Activated T-helper 9 cell treated with anti-CD3 and anti-CD28 coated beads, Interleukin-2, amount 50 U/mL, for 16 hours (primary cell): ENCODE measurements at places on chromosomes 2 and 18.

DNA sequence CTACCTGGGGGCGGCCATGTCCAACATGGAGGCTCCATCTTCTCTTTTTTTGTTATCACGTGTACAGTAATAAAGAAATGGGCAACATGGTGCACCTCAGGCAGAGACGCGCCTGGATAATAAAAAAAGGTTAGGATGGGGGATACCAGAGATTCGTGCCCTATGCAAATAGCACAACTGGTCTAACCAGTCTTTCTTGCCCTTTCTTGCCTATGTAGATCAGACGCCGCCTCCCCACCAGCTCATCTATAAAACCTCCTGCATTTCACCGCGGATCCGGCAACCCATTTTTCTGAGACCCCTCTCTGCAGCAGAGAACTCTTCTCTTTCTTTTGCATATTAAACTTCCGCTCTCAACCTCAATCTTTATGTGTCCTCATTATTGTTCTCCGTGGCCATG lies 68.7 kb downstream of the MYL12B start:
- no peak for DNase-seq

- no peak for DNase-seq
Observed at GRCh38 chr2:3099145-3099859, 278.3 kb downstream of the EIPR1 start.

DNA sequence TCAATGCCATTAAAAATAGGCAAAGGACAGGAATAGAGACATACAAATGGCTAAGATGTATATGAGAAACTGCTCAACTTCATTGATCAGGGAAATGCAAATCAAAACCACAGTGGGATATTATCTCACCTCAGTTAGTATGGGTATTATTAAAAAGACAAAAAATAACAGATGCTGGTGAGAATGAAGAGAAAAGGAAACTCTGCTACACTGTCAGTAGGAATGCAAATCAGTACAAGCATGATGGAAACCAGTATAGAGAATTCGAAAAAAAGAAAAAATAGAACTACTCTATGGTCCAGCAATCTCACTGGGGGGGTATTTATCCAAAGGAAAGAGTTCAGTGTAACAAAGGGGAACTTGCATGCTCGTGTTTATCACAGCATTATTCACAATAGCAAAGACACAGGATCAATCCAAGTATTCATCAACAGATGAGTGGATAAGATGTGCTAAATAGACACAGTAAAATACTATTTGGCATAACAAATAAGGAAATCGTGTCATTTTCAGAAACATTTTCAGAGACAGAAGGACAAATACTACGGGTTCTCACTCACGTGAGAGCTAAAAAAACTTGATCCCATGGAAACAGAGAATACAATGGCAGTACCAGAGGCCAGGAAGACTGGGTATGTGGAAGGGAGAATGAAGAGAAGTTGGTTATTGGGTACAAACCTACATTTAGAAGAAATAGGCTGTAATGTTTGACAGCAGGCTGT lies 60.6 kb downstream of the CCDC74A start:
- DNase-seq, result no peak

DNA sequence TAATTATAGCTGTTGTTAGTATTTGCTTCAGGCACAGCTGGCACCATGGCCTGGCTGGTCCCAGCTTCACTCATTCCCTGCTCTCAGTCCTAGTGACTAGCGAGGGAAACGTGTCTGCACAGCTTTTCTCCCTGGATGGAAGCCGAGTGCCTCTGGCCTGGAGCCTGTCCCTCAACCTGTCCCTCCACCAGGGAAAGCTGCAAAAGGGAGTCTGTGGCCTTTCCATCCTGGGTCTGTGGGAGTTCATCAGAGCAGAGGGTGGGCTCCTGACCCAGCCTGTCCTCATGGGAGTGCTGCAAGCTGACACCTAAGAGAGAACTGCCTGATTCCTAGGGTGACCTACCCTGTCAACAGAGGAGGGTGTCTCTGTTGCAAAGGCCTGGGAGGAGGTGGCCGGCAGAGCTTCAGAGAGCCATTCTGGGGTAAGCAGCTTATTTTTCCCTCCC lies 118.3 kb downstream of the CAPN13 start:
- DNase-seq, result no peak

GRCh38 chr18:50170004-50170403 lies 24.9 kb downstream of the MYO5B start:
- DNase-seq, result no peak

- no peak for DNase-seq
Observed at GRCh38 chr18:74935434-74935833, 273.5 kb downstream of the PTGR3 start.

DNA sequence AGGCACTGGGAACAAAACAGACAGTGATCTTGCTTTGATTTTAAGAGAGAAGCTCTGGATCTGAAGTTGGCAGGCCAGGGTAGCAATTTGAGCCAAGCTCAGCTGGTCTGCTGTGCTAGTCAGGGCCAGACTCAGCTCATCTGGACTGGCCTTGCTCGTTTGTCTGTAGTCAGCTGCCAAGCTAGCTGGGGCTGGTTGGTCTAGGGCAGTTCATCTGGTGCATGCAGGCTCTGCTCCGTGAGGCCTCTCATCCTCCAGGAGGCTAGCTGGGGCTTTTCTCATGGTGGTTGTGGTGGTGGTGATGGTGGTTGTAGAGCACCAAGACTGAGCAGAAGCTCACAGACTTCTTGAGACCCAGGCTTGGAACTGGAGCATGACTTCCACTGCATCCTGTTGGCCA lies 10.3 kb downstream of the FBLN7 start:
- DNase-seq, result no peak
